ENCODE measurements at places on chromosomes 4 and X.

- no peak for DNase-seq
Measured at GRCh38 chr4:140151699-140152012, 2.3 kb downstream of the MAML3 start.

DNA sequence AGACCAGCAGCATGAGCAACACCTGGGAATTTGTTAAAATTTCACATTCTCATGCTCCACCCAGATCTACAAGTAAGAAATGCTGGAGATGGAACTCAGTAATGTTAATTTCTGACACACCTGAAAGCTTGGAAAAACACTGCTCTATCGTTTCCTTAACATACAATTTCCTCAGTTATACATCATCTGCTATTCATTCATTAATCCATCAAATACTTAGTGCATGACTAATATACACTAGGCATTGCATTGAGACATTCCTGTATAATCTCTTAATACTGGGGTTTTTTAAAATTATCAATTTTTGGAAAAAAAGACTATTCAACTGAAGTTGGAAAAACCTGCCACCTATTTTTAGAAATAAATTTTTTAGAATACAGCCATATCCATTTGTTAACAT lies 106.1 kb downstream of the CHM start:
- no peak for DNase-seq

GRCh38 chr4:93775551-93775950 lies 53.0 kb upstream of the ATOH1 start:
- DNase-seq: no peak

GRCh38 chr4:172143605-172144314 lies 330.6 kb downstream of the GALNTL6 start:
- DNase-seq: no peak

- no peak for DNase-seq
Measured at GRCh38 chr4:13953083-13953482, 325.6 kb upstream of the BOD1L1 start.

DNA sequence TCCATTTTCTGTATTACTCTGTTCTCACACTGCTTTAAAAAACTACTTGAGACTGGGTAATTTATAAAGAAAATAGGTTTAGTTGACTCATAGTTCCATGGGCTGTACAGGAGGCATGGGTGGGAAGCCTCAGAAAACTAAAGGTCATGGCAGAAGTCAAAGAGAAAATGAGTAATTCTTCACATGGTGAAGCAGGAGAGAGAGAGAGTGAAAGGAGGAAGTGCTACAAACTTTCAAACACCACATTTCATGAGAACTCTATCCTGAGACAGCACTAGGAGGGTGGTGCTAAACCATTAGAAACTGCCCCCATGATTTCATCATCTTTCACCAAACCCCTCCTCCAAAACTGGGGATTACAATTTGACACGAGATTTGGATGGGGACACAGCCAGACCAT lies 108.0 kb upstream of the PBDC1 start:
- DNase-seq: no peak

GRCh38 chrX:98371994-98372393 lies 1488.3 kb downstream of the RPA4 start:
- no peak for DNase-seq

GRCh38 chr4:67229148-67229547 lies 316.2 kb downstream of the CENPC start:
- DNase-seq: no peak

GRCh38 chrX:24364326-24364725 lies 3.9 kb downstream of the SUPT20HL1 start:
- DNase-seq: no peak

- no peak for DNase-seq
Measured at GRCh38 chr4:161856711-161857326, 307.0 kb downstream of the FSTL5 start.

DNA sequence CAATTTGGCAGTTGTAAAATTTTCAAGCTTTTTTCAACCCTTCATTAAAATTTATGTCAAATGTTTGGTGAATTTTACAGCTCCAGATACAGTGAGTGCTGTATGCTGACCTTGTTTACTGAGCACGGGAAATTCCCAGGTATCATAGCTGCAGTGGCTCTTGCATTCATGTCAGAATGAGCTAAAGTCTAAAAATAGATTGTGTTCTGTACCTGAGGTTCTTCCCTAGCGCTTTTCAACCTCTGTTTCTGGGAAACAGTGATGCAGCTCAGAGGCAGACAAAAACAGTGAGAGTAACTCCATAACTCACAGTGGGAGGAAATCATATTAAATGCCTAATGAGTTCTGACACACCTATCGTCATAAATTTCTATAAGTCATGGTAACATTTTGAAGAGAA lies 393.8 kb upstream of the GNPDA2 start:
- DNase-seq: no peak

DNA sequence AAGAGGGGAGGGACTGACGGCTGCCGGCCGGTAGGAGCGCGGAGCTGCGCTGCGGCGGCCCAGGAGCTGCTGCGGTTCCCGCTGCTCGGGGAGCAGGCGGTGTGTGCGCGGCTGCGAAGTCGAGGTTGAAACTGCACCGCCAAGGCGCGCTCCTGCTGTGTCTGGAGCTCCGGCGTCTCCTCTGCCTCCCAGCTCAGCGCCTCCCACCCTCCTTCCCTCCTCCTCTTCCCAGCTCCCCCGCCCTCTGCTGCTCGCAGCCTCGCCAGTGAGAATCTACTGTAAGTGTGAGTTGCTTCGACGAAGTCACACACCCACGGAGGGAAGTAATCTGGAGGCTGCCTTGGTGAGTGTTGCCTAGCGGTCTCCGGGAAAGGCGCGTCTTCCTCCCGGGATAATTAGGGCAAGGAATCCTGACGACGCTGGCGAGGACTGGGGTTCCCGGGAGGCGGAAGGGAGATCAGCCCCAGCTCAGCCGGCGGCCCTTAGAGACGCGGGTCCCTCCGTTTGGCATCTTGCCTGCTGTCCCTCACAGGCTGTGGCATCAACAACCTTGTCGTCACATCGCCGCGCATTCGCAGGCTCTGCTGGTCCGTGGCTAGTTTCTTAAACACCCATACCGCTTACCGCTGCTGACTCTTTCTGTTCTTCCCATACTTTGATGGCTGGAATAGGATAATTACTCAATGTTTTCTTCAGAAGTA lies at the start of gene EPHA5:
EPHA5 (minus strand) TSS at position 159 of the 701 bp plus-strand sequence. CDS start 747 bp downstream, outside the sequence.
- peak; percentile 78 for DNase-seq

DNA sequence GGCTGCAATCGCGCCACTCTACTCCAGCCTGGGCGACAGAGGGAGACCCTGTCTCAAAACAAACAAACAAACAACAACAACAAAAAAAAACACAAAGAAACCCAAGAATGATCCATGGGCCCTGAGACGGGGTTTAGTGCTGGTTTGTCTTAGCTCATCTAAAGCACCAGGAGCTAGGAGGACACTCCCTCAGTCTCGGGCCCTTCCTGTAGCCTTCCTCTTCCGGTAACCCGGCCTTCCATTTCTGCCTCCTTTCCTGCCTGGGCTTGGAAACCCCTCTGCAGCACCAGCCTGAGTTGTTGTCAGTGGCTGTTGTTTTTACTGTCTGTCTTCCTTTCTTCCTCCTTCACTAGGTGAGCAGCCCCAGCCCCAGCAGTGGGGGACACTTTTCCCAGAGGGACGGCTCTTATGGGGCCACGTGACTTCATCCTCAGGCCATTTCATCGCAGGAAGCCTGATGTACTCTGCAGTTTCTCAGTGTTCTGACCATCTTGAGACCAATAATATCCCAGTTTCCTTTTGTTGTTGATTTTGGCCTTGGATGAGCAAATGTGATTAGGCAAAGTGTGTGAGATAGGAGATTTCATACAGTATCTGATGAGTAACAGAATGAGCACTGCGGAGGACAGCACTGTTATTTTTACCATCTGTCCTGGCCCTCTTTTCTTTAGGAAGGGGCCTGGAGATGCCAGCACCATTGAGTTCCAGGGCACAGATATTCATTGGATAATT lies 90.1 kb downstream of the ANAPC4 start:
- no peak for DNase-seq
